AG09309 (cell line): ENCODE measurements at places on chromosomes 3 and 15.

DNA sequence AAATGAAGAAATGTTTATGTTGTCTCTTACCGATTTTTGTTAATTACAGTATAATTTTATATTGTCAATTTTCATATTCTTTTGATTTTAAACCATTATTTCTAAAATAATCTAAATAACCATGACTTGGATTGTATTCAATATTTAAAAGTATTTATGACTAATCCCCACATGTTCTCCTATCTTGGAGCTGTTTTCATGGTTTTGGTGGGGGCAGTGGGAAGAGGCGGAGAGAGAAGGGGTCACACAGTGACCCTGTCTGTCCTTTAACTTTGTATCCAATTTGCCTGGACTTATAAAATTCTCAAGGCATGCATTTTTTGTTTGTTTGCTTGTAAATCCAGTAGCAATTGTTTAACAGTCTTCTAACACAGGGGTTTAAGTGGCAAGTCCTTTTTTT lies 407.4 kb downstream of the NTRK3 start:
- DNase-seq, result no peak

GRCh38 chr15:62244762-62245161 lies 79.7 kb upstream of the C2CD4B start:
- no peak for DNase-seq

DNA sequence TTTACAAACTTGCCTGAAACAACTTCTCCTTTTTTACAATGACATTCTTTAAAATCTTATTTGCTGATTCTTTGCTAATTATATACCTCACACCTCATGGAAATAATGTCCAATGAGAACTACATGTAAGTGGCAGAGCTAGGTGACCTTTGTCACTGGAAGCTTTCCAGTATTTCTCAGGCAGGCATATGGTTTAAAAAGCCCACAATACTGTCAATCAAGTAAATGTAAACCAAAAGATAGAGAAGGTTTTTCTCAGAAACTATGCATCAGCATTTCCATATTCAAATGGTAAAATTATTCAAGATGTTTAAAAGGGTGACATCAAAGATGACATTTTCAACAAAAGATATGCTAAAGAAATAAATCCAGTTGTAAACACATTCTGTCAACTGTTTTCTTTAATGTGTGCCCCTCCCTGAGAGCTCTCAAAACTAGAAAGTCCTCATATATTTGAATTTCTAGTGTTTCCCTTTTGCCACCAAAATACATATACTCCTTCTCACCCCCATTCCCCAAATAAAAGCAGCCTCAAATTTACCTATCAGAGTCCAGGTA lies 10.1 kb upstream of the STRIT1 start:
- no peak for DNase-seq

- DNase-seq, result no peak
Measured at GRCh38 chr15:71192816-71193215, 77.5 kb downstream of the THSD4 start.

DNA sequence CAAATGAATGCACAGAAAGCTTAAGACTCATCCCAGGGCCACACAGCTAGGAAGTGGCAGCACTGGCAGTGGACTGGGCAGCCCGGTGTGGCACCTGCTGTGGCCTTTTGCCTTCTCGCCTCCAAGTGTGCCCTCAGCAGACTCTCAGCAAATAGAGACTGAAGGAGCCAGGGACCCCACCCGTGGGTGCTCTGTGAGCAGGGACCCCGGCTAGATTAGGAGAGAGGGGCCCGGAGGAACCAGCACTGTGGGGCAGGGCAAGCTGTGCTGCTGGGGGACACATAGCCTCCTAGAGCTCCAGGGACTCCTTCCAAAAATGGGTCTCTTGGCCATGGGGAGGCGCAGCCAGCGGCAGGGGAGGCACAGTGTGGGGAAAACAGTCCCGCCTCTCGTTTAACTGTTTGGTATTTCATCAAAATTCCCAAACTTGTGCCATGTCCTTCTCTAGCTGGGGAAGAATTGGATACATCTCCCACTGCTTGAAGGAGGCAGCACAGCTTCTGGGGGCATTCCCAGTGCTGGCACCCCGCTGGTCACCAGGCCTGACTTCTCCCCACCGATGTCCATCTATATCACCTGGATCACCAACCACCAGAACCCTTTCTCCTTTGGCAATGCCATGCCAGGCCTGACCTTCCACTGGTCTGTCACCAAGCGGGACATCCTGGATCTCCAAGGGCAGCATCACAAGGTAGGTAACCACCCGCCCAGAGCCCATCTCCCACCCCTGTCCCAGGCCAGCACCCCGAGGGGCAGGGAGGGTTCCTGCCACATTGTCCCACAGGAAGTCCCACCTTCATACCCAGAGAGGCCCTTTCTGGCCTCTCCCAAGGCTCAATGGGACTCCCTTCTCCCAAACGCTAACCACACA lies 12.0 kb upstream of the TXNRD3 start:
- no peak for DNase-seq

GRCh38 chr15:51075364-51075763 lies 19.3 kb downstream of the TNFAIP8L3 start:
- peak; percentile 21 for DNase-seq

DNA sequence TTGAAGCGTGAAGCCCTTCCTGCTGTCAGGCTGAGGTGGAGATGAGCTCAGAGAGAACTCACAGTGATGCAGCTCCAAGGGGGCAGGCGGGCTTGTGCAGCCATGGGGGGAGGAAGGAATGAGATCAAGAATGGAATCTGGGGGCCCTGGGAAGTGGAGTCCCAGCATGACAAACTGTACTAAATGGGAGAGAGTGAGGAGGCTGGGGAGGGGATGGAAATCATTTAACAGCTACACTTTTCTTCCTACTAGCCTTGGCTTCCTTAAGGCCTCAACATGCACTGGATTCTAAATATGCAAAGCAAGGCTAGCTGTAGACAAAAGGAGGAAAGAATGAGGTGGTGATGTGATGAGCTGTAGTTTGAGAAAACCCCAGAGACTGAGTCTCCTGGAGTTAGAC lies 133.9 kb downstream of the EEFSEC start:
- DNase-seq, result no peak

GRCh38 chr3:70979983-70980645 lies 603.4 kb downstream of the FOXP1 start:
- no peak for DNase-seq

DNA sequence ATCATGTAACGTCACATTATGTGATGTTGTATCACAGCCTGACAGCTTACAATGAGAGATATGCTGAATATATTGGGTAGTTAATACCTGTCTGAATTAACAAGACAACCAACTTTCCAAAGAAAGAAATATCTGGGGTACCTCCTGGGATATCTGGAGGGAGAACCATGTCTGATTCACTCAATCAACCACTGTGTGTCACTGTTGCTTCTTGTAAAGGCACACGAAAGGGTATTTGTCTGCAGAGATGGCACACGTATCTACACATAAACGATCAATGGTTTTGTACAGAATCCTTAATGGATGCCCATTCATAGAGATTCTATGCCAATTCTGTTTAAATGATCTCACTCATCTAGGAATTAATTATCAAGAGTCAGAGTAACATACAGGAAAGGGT lies 252.1 kb upstream of the TMCO5A start:
- DNase-seq, result no peak

DNA sequence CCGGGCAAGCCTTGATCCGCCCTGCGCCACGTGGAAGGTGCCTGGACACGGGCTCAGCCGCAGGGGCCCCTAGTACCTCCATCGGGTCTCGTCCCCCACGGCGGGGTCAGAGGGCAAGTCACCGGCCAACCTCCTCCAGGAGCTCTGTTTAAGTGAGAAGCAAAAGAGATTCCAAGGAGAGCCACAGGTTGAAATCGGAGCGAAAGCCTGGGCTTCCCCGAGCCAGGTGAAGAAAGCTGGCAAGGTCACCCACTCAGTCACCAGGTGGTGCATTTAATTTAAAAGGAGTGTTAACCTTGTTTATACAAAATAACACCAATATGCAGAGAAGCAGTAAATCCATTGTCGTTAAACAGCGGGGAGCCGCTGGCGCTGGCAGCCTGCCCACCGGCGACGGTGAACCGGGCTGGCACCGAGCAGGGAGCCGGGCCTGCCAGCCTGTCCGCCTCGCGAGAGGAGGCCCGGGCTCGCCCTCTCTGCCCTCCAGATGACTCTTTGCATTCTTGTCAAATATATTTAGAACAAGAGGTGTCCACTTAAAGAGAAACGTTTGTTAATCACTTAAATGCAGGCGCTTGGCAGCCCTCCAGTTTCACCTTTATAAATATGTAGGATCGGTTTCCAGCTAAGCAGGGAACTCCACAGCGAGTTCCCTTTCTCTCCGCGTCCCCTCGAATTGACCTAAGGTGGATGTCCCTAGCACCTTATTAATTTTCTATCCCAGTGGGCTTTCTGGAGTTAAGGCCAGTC lies 277.3 kb upstream of the NR2F2 start:
- no peak for DNase-seq

DNA sequence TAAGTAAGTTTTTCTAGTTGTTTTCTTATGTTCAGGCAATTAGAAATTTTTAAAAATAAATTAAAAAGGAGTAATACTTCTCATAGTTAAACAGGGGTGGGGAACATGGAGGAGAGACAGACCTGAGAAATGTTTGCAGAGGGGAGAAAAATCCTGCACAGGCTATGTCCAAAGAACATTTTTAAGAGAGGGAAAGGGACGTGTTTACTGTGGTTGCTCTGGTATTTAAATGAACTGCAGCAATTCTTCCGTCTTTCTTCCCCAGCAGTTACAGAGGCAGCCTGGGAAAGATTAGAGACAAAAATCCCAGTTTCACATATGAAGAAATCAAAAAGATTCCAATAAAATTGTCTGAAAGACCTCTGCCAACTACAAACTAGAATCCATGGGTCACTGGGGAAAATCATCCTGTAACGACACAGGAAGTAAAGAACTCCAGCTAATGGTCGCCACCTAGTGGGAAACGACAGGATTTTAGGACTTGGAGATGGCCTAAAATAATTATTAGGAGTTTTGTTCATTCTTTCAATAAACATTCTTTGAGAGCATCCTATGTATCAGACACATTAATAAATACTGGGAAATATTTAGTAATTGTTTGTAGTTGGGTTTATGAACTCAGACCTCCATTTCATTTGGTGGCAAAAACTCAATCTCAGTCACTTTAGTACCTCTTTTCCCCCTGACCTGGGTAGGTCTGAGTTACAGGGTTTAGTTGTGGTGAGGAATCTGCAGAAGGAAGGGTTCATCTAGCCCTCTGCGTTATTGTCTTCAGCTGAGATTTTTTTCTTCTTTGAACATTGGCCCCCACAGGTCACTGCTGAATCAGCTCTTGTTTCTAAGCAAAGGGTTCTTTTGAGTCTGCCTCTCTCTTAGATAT lies 69.9 kb upstream of the GOLIM4 start:
- DNase-seq, result peak; percentile 60

DNA sequence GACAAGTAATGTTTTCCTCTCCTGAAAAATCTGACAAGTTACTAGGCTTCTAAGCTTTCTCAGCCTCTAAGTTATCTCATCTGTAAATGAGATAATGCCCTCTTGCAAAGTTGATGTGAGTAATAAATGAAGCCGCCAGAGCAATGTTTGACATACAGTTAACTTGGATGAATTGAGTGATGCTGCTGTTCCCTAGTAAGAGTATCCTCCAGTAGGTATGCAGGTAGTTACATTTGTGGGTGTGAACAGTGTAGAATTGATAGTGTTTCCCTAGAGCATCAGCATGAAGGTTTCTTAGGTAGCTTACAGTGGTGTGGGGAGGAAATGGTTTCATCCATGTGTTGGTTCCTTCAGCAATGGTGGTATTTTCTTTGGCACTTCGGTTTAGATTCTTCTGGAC lies 3.4 kb downstream of the ATP2C1 start:
- no peak for DNase-seq

DNA sequence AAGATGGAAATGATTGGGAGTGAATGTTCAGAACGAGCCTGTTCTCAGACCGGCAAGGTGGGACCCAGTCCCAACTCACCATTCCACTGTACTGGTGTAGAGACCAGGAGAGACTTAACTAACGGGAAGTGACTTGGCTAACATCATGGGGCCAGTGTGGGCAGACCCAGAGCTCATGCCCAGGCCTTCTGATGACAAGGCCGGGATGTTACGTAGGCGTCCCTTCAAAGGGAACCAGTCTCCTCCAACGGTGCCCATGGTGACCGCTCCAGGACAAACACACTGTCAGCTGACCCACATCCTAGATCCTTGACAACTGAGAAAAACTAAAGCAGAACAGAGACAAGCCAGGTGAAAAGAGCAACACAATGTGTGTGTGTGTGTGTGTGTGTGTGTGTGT lies 128.4 kb upstream of the HACD2 start:
- no peak for DNase-seq

- no peak for DNase-seq
Measured at GRCh38 chr3:129563332-129563731, 20.4 kb downstream of the H1-8 start.

DNA sequence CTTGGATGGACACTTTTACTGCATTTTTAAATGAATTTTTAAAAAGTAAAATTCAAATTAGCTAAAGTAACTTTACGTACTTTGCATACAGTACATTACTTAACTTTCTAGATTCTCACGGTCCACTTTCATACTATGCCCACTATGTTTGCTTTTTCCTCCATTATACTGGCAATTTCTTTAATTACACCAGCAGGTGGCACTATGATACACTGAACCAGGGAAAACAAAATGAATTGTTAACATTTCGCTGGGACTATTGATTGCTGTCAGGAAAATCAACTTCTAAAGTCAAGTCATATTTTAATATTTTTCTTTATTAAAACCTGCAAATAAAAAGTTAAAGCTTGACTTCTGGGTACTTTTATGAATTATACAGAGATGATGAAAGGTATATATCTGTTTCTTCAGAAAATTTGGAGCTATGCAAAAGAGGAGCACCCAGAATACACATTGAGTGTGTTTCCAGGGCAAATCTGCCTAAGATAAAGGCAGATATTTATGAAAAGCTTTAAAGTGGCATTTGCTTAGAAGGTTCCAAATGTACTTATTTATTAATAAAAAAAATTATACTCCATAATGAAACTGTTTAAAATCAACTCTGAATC lies 21.8 kb upstream of the POU1F1 start:
- DNase-seq, result no peak

- no peak for DNase-seq
Measured at GRCh38 chr3:98730338-98730737, 32.8 kb upstream of the ST3GAL6 start.

- DNase-seq, result no peak
Measured at GRCh38 chr15:27585041-27585640, 514.0 kb downstream of the OCA2 start.

- DNase-seq, result no peak
Measured at GRCh38 chr15:83413054-83413719, 34.0 kb upstream of the SH3GL3 start.

GRCh38 chr3:71225951-71226564 lies 357.5 kb downstream of the FOXP1 start:
- DNase-seq, result no peak
